Cardiac fibroblast (primary cell): ENCODE measurements at places on chromosomes 2 and 18.

DNA sequence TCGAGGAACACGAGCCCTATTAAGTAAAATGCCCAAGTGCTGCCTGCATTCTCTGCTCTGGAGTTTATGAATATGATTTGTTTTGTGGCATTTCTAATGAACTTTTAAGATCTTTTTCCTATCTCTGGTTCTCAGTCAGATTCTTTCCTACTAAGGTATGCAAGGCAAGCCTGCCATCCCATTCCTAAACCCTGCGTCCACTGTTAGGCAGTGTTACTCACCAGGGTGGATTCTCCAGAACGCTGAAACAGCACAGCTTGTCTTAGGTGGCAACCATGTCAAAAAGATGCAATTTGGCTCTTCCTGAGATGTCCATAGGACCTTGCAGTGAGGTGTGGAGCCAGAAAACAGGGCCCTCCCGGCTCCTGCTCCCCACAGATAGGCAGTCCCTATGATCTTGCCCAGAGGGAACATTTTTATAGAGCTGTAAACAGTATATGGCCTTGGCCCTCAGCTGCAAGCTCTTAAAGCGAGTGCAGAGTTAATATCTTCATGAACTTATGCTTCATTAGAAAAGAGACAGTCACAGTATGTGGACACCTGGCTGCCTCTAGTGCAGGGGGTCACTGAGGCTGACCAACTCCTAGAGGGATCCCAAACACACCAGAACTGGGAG is 84.4 kb downstream of the TPGS2 start:
- DNase-seq: peak; percentile 7

DNA sequence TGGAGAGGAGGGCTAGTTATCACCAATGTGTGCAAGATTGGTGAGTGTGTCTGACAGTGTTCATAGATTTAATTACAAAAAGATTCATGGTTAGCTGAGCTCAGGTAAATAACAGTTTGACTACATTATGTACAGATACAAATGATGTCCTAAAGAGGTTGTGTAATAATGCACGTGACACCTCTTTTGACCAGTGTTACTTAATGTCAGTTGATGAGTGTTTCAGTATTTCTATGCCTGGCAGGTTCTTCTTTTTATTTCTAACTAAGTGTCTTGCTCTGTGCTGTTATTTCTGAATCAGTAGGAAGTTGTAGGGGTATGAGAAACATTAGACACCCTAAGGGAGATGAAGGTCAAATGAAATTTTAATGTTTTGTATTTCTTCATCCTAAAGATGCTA is 7.9 kb upstream of the INHBB start:
- no peak for DNase-seq

- no peak for DNase-seq
Observed at GRCh38 chr2:97779141-97779540, 65.8 kb downstream of the ZAP70 start.

DNA sequence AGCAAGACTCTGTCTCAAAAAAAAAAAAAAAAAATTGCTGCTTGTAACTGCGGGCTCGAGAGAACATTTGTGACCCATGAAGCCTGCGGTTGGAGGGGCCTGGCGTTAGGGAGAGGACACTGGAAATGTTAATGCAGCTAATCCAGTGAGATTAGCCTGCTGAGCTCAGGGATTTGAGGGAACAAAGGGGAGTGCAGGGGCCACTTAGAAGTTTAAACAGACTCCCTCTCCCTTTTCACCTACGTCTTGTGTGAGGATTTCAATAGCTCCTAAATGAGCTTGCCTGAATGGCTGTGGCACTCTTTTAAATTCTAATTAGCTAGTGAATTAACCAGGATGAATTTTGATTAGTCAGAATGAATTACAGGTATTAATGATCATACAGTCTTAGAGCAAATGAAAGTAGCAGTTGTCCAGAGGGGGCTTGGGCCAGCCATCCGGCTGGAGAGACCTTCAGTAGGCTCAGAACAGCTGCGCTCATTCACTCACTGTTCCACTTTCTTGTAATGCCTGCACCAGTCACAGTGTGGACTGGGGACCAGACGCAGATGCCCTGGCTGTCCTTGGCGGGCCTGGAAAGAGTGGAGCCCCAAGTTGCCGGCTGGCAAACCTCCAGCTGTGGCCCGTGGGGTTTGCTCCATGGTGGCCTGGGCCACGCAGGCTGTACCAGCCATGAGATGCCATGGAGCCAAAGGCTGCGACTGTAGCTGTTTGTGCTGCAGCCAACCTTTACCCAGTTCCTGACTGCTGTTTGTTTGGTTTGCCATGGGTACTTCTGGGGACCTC is 20.8 kb downstream of the LDLRAD4 start:
- no peak for DNase-seq

- DNase-seq: no peak
Observed at GRCh38 chr2:191128172-191128910, 22.5 kb downstream of the STAT4 start.

DNA sequence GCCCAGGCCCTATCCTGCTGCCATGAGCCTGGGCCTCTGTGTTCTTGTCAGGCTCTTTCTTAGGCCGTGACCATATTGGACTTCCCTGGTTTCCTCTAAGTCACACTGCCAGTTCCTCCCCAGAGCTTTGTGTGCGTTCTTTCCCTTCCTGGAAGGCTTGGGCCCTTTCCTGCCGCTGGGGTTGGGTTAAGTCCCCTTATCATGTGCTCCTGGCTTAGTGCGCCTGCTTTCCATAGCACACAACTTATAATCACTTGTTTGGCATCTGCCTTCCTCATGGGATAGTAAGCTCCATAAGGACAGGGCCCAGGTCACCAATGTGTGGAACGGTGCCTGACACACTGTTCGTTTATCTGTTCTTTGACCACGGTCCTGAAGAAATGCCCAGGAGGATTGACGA is 31.3 kb downstream of the NIFK start:
- DNase-seq: no peak

DNA sequence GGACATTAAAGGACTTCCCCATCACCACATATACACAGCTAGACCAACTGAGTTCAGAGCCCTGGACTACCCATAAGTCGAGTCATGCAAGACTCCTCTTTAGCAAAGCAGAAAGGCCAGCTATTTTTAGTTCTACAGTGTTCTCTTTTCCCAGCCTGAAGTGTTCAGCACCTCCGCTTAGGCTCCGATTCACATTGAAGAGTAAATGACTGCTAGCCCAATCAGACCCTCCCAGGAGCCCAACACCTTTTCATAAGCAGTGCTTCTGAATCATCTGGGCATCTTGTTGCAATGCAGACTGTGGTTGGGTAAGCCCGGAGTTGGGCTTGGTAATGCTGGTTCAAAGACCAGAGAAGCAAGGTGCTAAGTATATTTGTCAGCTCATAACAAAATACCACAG is 138.6 kb upstream of the MSH6 start:
- no peak for DNase-seq

DNA sequence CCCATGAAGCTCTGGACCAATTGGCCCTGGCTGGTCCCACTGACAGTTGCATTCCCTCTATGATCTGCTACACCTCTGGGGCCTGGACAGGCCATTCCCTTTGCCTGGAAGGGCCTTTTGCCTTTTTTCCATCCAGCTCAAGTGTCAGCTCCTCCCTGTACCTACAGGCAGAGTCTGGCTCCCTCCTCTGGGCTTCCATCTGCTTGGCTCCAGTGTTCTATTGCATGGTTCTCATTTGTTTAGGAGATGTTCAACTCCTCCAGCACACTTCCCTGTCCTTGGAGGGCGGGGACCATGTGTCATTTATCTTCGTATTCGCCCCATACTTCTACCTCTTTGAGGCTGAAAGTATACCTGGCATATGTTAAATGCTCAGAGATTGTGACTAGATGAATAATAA is 61.1 kb downstream of the PRKCE start:
- no peak for DNase-seq

GRCh38 chr2:202152104-202152715 is 79.2 kb downstream of the KIAA2012 start:
- DNase-seq: no peak

DNA sequence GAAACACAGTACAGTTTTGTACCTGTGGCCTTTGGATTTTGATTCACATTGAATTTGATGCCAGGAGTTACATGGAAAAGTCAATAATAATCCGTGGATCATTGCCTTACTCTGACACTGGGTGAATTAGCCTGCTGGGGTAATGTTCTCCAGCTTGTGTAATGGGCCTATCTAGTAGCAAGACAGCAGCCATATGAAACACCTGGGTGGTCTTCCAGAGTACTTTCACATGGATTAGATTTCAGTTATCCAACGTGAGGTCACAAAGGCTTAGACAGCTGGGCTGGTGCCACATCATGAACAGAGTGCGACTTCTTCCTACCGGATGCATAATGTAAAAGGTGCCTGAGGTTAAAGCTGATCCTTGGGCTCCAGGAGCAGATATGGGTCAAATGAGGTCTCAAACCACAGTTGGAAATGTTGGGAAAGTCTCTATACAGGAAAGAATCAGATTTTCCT is 486.8 kb downstream of the PARD3B start:
- DNase-seq: no peak

- DNase-seq: no peak
Observed at GRCh38 chr2:56263876-56264275, 80.1 kb downstream of the CCDC85A start.

DNA sequence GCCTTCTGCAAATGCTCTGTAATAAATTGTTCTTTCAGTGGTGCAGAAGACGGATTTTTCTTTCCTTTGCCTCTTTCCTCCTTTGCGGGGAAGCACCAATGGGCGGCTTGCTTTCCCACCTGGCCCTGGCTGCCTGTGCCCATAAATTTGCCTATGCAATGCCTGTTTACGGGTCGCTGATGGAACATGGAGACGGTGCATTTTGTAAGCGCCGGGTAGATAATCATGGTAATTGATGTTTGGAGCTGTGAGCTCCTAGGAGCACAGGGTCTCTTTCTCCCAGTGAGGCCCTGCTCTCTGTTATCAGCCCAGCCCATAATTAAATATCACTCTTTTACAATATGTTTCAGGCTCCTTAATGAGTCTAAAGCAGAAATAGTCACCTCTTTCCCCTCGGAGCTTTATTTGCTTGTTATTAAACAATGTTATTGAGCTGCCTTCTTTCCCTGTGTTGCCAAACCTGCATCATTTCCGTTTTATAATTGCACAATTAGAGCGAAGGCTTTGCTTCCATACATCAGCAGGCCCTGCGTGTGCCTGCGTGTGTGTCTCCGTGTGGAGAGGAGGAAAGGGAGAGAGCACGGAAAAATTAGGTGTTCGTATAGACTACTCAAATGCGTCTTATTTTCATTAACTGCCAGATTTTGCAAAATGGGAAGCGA is 437.4 kb upstream of the POU3F3 start:
- no peak for DNase-seq

DNA sequence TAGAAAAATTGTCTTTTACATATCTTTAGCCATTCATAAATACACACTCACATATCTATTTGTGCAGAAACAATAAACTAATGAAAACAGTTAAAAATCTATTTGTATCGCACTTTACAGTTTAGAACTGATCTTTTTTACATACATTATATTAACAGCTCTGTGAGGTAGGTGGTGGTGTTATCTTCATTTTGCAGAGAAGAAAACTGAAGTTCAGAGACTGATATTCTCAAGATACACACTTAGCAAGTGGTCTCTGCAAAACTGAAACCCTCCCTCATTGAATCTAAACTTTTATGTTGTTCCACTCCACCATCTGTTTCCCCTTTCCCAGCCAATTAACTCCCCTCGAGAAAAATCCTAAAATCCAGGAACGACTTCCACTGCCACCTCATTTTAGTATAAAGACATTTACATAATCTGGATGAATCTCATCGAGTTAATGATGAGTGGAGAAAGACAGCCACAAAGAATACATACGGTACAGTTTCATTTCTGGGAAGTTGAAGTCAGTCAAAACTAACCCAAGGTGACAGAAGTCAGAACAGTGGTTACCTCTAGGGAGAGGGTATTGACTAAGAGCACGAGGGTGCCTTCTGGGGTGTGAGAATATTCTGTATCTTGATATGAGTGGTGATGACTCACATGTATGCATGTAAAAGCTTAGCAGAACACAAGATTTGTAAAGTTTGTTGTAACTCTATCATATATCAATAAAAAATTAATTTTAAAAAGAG is 524.2 kb upstream of the TCF4 start:
- peak; percentile 18 for DNase-seq

GRCh38 chr18:44708451-44709083 is 27.9 kb downstream of the SETBP1 start:
- no peak for DNase-seq

- DNase-seq: no peak
Observed at GRCh38 chr2:9814129-9814868, 29.0 kb upstream of the TAF1B start.

GRCh38 chr2:175393851-175394250 is 212.3 kb upstream of the ATP5MC3 start:
- DNase-seq: no peak

DNA sequence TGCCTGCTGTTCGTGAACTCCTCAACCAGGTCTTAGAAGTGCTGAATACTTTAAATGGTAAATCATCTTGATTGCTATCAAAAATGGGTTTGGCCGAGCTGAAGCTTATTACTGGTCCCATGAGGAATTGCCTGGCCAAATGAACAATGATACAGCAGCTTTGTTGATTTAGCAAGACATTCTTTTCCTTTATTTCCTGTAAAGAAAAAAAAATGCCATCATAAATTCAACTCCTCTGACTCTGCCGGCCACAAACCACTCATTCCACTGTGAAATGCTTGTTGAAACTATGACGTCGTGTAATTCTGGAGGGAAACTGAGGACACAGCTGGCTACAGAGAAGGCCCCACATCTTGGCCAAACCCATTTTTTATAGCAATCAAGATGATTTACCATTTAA is 74.2 kb upstream of the ID2 start:
- peak; percentile 63 for DNase-seq

- no peak for DNase-seq
Observed at GRCh38 chr2:4900861-4901770, 791.1 kb upstream of the SOX11 start.

DNA sequence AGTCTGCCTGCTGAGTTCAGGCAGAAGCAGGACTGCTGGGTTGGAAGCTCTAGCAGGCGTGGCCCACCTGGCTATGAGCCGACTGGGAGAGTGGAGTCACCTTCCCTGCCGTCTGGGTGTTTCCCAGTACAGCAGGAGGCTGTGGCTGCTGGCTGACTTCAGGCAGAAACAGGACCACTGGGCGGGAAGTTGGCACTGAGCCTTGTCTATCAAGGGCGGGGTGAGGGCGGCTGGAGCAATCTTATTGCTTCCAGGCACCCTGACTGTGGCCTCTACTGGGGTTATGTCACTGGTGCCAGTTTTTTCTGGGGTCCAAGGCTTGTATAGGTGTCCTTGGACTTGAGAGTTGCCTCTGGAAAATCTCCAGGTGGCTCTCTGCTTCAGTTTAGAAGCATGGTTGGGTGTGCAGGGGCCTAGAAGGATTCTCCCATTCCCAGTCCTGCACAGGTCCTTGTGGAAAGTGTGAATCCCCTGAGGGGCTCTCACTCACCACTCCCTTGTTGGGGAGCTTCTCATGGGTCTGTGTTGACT is 30.5 kb downstream of the LTBP1 start:
- DNase-seq: peak; percentile 37

- DNase-seq: peak; percentile 26
Observed at GRCh38 chr2:8605351-8606065, 76.3 kb upstream of the ID2 start.

DNA sequence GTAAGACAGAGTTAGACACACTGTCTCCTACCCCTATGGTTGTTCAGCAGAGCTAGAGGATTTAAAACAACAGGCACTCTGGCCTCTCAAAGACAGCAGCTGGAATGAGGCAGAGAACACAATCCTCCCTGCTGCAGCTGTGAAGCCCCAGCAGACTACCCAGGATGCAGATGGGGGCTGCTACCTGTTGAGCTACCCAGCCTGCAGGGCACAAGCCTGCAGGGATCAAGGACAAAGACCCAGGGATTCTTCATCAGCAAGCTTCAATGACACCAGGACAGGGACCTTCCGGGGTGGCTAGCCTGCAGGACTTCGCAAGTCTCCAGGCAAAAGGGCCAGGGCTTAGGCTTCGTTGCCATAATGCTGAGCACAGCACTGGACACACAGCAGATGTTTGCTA is 27.2 kb downstream of the GALNT14 start:
- no peak for DNase-seq
